ENCODE measurements at places on chromosomes 7 and 10.
A peak's percentile ranks its signal among the peaks of the same experiment; 100 is the strongest.

- DNase-seq: no peak
Measured at GRCh38 chr7:131103997-131104396, 223.7 kb upstream of the MKLN1 start.

DNA sequence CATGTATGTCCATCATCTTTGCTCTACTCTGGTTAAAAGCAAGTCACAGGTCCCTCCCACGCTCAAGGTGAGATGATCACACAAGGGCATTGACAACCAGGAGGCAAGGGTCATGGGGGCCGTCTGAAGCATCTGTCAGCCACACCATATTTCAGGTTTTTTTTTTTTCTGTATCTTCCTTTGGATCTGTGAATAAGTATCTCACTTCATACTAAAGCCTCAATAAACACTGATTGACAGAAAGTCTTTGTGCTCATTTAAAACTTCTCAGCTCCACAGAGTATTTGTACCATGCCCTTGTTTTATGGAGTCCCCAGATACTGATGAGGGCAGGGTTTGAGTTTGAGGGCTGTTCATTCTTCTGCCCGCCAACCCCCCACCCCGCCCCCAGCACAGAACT lies 45.0 kb downstream of the AUTS2 start:
- DNase-seq: no peak

DNA sequence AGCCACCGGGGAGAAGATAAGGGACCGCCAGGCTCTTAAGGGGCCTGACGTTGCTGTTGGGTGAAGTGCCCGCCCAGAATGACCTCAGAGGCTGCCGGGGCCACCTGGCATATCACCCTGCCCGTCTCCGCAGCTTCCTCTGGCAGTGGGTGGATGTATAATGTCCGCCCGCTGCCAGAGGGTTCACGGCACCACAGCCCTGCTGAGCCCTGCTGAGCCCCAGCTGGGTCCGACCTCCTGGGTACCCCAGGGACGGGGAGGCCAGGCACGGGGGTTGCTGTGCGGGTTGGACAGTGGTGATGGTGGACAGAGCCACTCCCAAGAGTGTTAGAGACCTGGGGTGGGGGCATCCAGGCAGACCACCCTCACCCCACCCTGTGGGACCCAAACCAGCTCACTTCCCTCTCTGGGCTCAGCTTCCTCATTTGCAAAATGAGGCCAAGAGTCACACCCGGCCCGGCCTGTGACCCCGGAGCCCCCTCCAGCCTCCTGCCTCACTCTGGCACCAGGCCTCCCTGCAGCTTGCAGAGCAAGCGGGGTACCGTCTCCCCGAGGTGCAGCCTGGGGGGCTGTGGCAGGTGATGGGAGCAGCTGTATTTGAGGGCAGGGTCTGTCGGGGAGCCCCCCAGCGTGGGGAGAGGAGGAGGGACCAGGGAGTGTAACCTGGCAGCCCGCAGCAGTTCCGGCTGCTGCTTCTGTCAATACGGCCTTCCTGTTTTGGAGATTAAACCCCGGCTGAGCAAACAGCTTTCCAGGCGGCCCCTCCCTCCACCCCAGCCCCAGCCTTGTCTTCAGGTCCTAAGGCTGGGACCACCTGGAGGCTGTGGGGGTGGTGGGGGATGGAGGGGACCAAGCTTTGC lies 8.4 kb upstream of the LFNG start:
- no peak for DNase-seq

GRCh38 chr7:28528899-28529298 lies 116.6 kb downstream of the CREB5 start:
- no peak for DNase-seq

DNA sequence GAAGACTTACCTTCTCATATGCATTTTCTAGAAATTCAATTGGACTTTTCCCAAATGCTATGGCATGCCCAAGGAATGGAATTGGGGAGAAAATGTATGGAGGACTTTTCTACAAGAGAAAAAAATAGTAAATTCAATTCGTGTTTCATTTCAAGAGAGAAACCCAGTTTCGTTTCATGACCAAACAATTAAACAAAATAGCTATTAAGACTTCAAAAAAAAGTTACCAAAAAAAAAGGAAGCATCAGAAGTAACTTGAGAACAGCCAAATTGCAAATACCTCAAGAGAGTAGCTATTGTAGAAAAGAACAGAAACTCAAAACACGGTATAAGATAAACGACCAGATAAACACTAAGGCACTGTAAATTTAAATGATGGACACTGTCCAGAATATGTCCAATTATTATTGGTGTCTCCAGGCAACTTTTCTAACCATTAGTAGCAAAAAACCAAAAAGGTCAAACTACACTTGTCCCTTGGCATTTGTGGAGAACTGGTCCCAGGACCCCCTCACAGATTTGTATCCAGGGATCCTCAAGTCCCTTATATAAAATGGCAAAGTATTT lies 2.4 kb downstream of the CYP51A1 start:
- no peak for DNase-seq

DNA sequence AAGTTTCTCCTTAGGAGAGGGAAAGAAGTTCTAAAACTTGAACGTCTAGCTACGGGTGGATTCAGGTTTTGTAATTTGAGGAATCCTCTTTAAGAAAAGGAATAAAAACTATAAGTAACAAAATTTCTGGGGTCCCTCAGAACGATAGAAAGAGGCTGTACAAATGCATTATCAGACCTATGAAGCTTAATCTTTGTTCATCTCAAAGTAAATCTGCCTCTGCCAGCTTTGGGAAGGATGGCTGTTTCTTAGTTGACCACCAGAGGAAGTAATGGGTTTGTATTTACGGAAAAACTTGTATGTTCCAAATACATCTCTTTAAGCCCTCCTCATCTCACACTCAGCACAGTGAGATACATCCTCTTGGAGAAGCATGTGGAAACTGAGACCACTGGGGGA lies 864 bp downstream of the PSTK start:
- DNase-seq: no peak

DNA sequence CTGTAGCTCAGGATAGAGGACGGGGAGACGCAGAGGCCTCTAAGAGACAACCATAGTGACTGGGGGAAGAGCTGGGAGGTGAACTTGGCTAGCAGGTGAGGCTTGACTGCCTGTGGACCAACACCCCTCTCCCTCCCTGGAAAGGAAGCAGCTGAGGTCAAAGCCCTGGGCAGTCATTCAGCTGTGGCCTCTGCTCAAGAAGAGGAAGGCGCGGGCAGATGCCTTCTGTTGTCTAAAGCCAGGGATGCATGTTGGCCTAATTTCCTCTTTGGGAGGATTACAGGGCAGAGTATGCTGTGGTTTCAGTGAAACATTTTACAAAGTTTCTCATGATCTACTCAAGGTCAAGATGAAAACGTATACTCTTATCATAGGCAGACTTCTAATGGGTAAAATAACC lies 327.1 kb downstream of the PRPF18 start:
- no peak for DNase-seq

DNA sequence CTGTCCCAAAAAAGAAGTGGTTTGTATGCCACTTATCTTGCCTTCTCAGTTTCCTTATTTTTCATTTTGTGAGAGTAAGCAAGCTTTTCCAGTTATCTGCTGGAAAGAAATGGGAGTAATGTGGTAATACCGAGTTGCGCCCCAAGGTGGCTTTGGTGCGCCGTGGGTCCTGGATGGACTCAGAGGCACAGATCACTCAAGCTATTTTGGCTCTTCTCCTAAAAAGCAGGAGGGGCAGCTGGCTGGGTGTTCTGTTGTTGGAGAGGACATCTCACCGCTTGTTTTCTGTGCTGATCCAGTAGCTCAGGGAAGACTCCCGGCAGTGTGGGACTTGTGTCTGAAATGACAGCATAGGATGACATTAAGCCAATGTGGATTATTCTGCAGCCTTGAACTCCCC lies 16.4 kb downstream of the PRKRIP1 start:
- no peak for DNase-seq

- no peak for DNase-seq
Measured at GRCh38 chr10:13402021-13402420, 53.9 kb upstream of the SEPHS1 start.

- no peak for DNase-seq
Measured at GRCh38 chr7:44629829-44630522, 23.5 kb downstream of the OGDH start.

- DNase-seq: no peak
Measured at GRCh38 chr10:128024426-128024825, 101.8 kb downstream of the MKI67 start.

GRCh38 chr10:19347621-19348020 lies 299.0 kb downstream of the MALRD1 start:
- DNase-seq: no peak

DNA sequence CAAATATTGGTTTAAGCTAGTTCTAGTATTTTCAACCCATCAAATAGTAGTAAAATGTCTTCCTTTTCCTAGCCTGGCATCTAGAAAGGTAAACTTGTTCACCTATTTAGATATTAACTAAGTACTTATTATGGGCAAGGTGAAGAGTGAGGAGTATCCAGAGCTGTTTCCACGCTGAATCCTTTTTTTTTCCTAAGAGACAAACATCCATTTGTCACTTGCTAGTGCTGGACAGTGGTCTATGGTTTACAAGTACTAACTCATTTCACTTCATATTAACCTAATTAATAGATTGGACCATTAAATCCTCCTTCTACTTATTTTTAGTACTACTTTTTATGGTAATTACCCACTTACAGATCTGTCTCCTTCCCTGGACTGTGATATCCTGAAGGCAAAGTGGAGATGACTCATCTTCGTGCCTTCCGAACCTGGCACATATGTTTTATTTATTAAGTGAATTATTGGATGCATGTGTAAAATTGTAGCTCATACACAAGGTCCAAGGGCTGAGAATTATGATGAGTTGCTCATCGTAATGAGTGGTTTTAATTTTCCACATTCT lies 159.6 kb upstream of the IGFBP3 start:
- DNase-seq: no peak

- DNase-seq: peak; percentile 42
Measured at GRCh38 chr7:25894902-25895791, 256.9 kb upstream of the NFE2L3 start.

DNA sequence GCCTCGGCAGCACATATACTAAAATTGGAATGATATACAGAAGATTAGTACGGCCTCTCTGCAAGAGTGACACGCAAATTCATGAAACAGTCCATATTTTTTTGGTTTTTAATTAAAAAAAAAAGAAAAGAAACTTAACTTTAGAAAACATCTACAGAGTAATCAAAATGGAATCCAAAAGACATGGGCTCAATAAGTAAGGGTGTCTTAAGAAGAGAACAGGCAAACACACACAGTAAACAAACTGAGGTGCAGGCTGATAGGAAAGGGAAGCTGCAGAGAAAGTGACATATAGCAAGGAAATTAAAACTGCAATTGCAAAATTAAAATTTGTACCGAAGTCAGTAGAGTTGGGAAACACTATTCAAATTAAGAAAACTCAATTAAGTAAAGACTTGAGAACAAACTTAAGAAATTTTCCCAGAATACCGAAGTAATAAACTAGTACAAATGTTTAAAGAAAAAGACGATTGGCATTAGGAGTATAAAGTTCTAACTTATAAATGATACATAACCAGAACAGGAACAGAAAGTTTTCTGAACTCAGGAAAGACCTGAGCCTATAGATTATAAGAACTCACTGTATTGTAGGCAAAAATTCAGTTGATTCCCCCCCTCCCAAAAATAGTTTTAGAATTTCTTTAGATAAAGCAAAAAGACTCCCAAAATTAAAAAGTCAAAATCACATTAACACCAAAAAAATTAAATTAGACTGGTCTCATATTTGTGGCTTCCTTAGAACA lies 16.3 kb downstream of the MTPN start:
- DNase-seq: no peak

GRCh38 chr10:120414946-120415345 lies 42.1 kb upstream of the PLPP4 start:
- DNase-seq: no peak

- DNase-seq: no peak
Measured at GRCh38 chr10:110746969-110747608, 103.0 kb downstream of the RBM20 start.

- no peak for DNase-seq
Measured at GRCh38 chr7:157268540-157268939, 68.3 kb upstream of the DNAJB6 start.

DNA sequence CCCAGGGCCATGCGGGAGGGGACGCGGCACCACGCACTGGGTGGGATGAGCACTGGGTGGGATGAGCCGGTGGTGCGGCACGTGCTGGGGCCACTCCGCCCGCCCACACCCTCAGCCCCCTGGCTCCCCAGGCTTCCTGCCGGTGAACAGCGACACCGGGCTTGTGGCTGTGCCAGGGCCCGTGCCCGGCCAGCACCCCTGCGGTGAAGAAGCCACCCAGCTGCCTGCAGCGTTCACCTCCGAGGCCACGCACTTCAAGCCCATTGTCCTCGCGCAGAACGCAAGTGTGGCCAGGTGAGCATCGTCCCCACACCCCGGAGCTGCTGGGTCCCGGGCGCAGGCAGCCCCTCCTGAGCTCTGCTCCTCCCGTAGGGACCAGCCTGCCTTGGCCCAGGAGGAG lies 31.8 kb upstream of the UTF1 start:
- DNase-seq: no peak

DNA sequence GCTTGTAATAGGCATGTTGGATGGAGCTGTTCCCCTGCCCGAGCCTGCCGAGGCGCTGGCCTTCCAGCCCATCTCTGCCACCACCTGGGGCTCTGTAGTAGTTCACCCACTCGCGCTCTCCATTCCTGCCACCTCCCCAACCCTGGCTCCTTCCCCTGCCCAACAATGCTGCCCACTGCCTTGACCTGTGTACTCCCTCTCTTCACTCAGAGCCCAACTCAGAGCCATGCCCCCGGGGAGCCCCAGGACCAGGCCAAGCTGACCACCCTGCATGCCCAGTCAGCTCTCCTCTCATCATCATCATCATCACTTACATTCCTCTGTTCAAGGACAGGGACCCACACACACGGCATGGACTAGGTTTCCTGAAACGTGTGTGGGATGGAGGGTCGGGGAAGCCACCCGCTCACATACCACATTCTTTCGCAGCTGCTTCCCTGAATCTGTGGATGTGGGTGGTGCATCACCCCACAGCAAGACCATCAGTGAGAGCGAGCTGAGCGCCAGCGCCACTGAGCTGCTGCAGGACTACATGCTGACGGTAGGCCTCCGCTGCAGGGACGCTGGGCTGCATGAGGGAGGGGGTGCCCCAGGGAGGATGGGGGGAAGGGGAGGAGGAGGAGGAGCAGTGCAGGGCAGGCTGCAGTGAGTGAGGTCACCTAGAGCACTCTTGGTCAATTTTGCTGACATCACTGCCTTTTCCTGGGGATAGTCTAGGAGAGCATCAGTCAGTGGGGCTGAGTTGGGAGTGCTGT lies 15.6 kb downstream of the NACAD start:
- no peak for DNase-seq

DNA sequence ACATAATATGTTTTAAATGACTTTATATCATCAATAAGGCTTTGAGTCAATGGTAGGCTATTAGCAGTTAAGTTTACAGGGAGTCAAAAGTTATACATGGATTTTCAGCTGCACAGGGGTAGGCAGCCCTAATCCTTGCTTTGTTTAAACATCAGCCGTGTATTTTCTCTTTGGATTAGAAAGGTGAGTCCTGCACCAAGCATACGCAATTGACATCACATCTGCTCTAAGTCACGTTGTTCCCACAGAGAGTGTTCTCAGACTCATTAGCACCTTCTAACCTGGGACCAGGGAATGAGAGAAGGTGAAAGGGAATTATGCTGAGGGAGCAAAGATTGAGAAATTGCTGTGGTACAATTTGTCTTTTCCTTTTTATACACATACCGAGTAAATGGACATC lies 148.6 kb upstream of the ZNF804B start:
- no peak for DNase-seq

GRCh38 chr10:18608596-18608995 lies 42.8 kb downstream of the NSUN6 start:
- DNase-seq: no peak

- DNase-seq: no peak
Measured at GRCh38 chr10:116097239-116097784, 175.7 kb downstream of the GFRA1 start.
